ENCODE measurements at places on chromosomes 4 and X.

GRCh38 chrX:45972636-45973035, 572.6 kb downstream of the ZNF674 start:
- DNase-seq, result no peak

- DNase-seq, result no peak
Measured at GRCh38 chrX:136495043-136495442, 2.3 kb upstream of the HTATSF1 start.

- DNase-seq, result no peak
Measured at GRCh38 chr4:143502231-143502630, 11.3 kb upstream of the SMARCA5 start.

GRCh38 chr4:75527482-75527881, 13.2 kb downstream of the THAP6 start:
- no peak for DNase-seq

DNA sequence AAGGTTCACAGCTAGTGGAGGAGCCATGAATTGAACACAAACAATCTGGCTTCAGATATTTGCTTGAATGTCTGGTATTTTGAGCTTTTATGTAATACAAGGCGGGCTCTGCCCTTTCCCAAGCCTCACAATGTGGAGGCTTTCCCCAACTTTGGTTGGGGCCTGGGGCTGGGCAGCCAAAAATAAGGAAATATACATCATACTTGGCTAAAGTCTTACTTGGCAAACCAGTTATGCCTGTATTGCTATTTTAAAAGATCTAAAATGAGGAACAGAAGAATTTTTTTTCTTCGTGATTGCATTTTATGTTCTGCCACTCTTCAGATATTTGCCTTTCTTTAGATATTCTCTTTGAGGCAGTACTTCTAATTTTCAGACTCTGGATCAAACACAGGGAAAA, 26.1 kb downstream of the ARFIP1 start:
- DNase-seq, result no peak

- DNase-seq, result no peak
Measured at GRCh38 chr4:57156242-57156990, 46.2 kb upstream of the IGFBP7 start.

- no peak for DNase-seq
Measured at GRCh38 chrX:136146614-136147314, 569 bp upstream of the FHL1 start.

Data from stimulated activated CD8-positive, alpha-beta memory T cell treated with anti-CD3 and anti-CD28 coated beads, Interleukin-4, amount 100 ng/mL, for 1 hour (primary cell).